ENCODE measurements at places on chromosomes 2 and 18.

DNA sequence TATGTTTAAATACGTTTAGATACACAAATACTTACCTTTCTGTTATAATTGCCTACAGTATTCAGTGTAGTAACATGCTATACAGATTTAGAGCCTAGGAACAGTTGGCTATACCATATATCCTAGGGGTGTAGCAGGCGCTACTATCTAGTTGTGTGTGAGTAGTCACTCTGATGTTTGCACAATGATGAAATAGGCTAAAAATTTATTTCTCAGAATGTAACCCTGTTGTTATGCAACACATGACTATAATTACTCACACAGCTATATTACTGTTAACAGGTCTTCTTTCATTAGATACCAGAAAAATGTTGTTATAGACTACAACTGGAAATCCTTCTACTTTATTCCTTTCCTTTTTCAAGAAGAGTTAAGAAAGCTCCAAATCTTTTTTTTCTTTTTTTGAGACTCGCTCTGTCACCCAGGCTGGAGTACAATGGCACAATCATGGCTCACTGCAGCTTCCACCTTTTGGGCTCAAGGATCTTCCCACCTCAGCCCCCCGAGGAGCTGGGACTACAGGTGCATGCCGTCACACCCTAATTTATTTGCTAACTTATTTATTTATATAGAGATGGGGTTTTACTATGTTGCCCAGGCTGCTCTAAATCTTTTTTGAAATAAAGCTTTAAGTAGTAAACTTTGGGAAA lies 48.5 kb downstream of the C2orf74 start:
- DNase-seq, result no peak

DNA sequence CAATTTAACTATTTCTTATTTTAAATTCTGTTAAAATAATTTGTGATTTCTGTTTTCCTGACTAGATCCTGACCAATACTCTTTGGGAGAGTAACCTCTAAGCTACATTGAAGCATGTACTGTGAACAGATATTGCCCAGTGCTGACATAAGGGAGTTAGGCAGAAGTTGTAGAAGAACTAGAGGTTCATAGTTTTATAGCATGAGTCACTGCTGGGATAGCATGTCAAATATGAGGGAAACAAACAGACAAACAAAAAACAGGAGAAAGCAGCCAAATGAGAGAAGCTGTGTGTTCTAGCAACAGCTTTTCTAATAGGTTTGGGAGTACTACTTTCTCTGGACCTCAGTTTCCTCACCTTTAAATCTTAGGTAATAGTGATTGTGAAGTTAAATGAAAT lies 72.4 kb downstream of the CERS6 start:
- DNase-seq, result no peak

DNA sequence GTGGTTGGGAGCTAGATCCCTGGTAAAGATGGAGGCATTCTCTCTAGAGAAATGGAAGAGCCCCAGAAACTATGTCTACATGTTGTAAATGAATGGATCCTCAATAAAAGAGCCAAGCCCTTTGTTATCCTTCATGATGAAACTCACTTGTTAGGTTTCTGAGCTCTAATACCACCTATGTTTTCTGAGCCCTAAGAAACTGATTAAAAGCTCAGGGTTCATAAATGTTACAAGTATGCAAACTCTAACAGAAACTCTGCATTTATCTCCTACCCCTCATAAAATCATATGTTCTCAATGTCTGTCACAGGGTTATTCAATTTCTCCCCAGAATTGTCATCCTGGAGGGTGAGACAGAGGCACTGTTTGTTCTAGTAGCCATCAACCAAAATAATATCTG lies 18.0 kb upstream of the HNMT start:
- no peak for DNase-seq

- peak; percentile 32 for DNase-seq
These were observed 16.4 kb upstream of the FBLN7 start for GRCh38 chr2:112121682-112122254.

DNA sequence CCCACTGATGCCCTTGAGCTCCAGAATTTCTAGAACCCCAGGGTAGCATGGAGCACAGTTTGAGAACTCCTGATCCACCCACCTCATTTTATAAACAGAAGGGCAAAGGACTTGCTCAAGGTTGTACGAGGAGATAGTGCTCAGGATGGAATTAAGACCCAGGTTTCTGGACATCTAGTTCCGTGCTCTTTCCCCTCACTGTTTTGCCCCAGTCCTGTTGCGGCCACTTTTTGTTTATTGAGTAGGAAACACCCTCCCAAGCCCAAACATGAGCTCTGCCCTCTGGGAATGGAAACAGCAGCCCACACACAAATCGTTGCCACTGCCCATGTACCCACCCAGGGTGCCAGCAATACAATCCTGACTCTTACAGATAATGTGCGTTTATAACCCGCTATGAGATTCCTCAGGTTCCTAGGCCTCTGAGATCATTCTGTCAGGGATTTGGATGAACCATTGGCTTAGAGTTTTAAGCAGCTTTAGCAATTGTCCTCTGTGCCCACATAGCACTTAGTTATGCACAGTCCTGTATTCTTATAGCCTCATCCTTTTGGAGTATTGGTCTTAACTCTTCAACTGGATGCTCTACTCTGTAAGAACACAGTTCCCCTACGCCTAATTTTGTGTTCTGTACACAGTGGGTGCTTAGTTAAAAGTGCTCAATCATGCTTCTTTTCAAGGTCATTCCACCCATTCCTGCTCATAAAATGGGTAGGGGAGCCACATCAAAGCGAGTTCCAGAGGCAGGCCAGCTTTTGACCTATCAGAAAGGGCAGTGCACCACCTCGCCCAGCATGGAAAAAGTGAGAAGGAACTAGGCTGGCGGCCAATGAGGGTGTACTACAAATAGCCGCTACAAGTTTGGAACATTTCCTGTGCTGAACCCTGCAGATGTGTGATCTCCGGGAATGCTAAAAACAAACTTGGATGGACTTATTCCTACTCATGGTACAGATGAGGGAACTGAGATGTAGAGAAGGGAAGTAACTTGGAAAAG lies 60.3 kb upstream of the IGFBP2 start:
- DNase-seq, result no peak

GRCh38 chr18:45734944-45735343 lies 11.0 kb downstream of the SLC14A1 start:
- no peak for DNase-seq

DNA sequence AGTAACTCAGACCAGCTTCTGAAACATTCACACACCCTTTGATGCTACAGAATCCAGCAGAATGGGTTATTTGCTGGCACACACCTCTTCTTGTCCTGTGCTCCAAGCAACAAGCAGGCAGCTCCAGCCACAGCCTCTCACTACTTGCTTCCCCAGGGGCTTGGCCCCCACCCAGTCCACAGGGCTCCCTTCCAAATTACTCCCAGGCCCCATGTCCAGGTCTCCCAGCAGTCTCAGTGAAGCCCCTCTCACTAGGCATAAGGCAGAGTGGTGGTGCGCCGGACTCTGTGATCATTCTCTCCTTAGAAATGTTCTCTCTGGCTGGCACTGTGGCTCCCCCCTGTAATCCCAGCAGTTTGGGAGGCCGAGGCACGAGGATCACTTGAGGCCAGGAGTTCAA lies 25.9 kb downstream of the ITM2C start:
- no peak for DNase-seq

DNA sequence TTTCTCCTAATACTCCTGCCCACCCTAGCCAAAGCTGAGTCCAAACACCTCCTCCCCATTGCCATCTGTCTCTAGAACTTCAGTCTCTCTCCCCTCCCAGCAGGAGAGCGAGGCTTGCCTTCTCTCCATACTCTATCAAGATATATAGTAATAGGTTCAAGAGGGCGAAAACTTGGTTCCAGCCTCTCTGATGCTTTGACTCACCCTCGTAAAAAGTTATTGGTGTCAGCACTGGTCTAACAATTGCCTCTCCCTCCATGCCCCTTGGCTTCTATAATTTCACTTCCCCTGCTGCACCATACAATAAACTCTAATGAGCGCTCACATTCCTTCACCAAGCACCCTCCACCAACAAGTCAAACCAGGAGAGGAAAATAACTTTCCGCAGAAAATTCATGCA lies 797.3 kb downstream of the BCL11A start:
- DNase-seq, result no peak

- DNase-seq, result no peak
These were observed 40.9 kb upstream of the PPP4R1 start for GRCh38 chr18:9655232-9655767.

- peak; percentile 3 for DNase-seq
These were observed 672.5 kb downstream of the MBD2 start for GRCh38 chr18:53551868-53552426.

DNA sequence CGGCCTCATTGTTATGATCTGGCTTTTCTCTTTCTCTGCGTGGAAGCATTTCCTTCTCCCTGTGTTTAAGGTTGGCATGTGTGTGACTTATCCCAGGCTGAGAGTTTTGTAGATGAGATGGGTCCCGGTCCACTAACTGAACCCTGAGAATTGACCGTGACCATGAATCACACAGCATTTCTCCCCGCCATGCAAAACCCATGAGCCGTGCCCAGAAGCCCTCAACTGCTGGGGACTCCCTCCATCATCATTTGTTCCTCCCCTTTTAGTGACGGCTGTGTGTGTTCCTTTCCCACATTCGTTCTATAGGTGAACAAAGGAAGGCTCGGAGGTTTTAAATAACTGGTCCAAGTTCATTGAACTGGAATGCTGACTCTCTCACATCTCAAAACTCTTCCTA lies 30.1 kb upstream of the TXNDC2 start:
- DNase-seq, result no peak

- DNase-seq, result peak; percentile 47
These were observed 8.8 kb upstream of the SNED1 start for GRCh38 chr2:240989451-240990265.

DNA sequence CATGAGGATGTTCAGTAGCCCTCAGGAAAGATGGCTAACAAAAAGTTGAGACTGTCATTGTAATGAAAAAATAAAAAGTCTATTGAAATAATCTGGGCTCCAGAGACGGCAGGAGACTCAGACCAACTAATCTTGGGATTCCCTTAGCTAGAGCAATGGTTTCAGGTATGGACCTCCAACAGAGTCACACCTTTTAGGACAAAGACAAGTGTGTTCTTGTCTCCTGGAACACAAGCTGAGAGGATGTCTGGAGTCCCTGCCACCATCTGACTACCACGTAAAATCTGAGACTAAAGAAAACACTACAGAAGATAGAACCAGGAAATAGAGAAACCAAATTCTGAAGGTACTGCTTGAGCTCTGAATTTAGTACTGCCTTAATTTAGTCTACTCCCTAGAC lies 103.3 kb upstream of the RBBP8 start:
- DNase-seq, result no peak

DNA sequence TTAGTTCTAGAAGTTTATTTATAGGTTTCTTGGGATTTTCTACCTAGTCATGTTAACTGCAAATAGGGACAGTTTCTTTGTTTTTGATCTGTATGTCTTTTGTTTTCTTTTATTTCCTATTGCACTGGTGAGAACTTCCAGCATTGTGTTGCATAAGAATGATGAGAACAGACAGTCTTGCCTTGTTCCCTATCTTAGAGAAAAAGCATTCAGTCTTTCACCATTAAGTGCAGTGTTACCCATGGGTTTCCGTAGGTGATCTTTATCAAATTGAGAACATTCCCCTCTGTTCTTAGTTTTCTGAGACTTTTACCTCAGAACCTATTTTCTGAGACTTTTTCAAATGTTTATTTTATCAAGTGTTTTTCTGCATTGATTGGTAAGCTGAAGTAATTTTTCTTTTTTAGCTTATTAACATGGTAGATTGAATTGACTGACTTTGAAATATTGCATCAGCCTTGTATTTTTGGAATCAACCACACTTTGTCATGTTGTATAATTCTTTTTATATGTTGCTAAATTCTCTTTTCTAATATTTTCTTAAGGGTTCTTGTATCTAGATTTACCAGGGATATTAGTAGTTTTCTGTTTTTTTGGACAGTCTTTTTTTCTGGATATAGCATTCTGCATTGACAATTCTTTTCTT lies 17.2 kb downstream of the MFSD6 start:
- DNase-seq, result no peak

- no peak for DNase-seq
These were observed 236.0 kb downstream of the LDLRAD4 start for GRCh38 chr18:13454363-13455150.

DNA sequence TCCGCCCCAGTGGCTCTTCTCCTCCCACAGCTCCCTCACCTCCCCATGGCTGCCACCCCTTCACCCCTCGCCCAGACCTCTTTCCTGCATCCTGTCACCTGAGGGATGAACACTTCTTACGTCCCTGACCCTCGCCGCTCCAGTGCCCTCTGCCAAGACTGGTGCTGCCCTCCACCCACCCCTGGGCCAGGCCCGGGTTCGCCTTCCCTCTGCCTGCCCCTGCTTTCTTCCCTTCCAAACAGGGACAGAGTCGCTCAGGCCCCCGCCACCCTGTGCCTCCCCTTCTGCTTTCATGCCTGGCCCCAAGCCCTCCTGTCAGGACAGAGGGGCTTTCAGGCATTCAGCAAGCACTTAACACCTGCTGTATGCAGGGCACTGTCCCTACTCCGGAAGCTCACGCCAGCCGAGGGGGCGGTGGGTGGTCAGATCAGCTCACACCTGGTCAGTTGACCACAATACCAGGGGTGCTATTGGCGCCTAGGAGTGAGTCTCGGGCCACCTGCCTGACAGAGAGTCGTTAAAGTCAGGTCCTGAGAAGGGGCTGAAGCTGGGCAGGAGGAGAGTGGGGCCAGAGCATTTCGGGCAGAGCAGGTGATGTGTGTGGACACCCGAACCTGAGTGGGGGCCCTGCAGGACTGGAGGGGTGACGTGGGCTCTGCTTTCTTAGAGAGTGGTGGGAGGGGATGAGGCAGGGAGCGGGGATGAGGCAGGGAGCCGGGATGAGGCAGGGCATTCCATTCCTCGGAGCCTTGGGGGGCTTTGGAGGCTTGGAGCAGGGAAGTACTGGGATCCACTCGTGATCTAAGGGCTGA lies 26.0 kb upstream of the HPCAL1 start:
- DNase-seq, result no peak

DNA sequence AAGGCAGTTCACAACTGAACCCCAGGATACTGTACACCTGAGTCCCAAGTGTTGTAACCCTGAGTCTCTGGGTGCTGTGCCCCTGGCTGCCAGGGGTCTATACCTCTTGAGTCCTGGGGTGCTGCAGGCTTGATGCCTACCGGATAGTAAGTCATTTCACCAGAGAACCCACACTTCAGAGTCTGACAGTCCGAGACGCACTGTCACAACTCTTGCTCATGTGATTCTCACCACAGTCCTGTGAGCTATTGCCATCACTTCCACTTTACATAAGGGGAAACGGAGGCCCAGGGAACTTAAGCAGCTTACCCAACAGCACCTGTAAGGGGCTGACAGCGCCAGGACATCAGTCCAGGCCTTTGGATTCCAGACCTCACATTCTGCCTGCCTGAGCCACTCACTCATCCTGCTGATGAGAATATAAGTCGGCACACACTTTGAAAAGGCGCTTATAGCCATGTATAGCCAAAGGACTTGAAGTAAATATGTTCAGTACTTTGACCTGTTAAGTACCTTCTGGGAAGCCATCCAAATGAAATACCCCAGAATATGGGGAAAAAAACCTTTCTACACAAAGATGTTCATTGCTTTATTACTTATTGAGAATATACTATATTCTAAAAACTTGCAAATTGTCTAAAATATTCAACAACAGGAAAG lies 180.7 kb upstream of the ID2 start:
- no peak for DNase-seq

DNA sequence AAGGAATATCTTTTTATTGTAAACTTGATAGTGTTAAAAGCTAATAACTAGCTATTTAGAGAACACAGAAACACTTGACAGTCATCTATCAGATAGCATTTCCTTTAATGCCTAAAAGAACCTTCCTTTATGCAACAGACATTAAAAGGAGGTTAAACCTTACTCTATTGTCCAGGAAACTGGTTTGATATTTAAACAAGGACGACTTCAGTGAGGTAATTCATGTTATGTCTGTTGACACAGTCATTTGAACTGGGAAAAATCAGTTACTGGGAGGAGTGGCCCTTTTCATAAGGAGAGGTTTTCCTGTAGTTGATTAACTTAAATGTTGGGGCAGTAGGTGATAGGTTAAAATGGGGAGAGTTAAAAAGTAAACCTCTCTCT lies 6.7 kb downstream of the TGIF1 start:
- DNase-seq, result no peak
